Activated CD8-positive, alpha-beta memory T cell treated with anti-CD3 and anti-CD28 coated beads for 1 hour (primary cell): ENCODE measurements at places on chromosomes 13 and 19.

- DNase-seq, result no peak
These were observed 3.7 kb downstream of the ZNF136 start for GRCh38 chr19:12166626-12167025.

- DNase-seq, result no peak
These were observed 29.6 kb downstream of the CAPS start for GRCh38 chr19:5943623-5944022.

DNA sequence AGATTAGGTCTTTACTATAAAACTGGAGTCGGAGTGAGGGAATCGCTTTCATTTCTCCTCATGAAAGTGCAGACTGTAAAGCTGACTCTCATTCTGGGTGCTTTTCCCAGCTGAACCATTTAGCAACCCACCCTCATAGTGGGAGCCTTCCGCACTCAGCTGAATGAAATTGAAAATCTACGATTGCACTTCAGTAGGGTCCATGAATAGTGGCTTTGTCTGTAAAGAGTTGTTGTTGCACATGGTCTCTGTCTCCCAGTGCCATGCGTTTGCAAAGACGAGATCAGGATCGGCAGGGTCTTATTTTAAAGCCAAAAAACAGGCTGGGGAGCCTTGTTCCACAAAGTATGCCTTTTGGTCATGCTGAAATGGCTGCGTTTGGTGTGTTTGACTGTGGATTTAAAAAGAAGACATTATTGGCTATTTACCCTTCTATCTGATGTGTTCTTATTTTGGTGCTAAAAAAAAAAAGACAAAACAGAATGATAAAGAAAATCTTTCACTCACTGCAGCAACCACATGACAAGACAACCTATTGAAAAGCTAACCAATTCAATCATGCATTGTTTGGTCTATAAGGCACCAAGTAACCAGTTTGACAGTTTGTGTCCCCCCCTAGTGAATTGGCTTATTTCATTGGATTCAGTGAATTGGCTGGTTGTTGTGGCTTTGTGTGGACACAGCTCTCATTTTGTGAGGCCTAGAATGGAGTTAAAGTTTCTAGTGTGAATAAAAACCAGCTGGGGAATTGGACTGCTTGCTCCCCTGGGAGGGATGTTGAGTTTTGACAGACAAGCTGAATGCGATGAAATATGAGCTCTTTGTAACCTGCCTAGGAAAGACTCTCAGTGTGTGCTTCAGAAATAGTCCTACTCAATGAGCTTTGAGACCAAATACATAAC, 65.6 kb downstream of the ARHGAP35 start:
- no peak for DNase-seq

GRCh38 chr19:29375429-29376119, 150.2 kb upstream of the VSTM2B start:
- no peak for DNase-seq

DNA sequence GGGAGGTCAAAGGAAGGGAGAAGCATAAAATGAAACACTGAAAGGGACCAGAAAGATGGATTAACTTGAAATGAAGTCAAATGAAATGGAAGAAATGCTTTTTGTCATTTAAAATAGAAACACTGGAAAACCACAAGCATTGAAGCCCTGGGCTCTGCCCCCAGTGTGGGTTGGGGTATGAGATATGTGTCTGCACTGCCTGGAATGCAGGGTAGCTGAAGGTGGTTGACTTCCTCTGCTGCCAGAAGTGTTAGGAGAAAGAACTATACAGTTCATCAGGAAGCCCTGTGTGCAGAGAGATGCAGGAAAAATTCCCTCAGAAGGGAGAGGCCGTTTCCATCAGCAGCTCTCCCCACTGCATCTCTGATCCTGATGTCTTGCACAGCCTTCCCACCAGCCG, 69.2 kb downstream of the DHRS12 start:
- no peak for DNase-seq

- no peak for DNase-seq
These were observed 395.8 kb upstream of the GPC6 start for GRCh38 chr13:92830821-92831220.

DNA sequence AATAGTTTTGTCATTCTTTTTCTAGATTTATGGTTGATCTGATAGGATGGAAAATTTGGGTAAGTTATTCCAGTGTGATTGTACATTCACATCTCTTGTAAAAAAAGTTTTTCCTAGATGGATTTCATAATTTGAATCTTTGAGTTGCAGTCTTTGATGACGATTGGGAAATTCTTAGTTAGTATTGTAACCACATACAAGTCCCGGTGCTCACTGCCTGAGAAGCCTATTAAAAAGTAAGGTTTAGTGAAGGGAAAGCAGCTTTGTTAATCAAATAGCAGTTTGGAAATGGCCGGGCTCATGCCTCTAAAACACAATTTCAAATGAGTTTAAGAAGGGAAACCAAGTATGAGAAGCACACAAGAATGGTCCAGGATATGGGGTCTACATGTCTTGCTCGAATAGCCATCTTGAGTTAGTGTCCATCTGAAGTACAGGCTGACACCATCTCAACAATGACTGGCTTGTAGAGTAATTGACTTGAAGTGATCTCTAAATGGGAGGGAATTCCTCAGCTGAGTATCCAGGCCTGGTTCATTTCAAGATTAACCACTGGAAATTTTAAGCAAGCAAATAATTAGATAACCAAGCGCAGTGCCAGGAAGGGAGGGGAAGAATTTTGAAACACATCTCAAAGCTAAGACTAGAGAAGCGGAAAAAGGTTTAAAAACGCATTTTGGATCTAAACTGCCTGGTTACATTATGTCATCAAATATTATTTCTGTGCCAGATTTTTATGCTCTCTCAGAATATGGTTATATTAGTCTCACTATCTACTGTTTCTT, 1145.6 kb upstream of the MIR17HG start:
- DNase-seq, result no peak

- no peak for DNase-seq
These were observed 182.2 kb downstream of the LMO7 start for GRCh38 chr13:75818179-75818967.

- no peak for DNase-seq
These were observed 126.7 kb downstream of the FOXO1 start for GRCh38 chr13:40539576-40540327.

DNA sequence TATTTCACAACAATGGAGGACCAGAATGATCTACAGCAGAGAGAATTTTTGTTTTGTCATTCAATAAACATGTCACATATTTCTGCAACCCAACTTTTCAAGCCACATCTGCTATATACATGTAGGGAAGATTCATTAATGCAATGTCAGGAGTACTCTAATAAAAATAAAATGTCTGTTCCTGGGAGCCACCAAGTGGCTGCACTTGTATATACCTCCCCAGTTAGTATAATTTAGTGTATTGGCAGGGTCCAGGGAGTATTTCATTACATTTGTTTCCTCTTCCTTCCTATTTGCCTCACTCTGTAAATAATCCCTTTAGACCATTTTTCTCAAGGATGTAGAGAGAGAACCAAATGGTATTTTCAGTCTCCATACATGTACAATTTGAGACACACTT, 1169.0 kb downstream of the DIAPH3 start:
- DNase-seq, result no peak

DNA sequence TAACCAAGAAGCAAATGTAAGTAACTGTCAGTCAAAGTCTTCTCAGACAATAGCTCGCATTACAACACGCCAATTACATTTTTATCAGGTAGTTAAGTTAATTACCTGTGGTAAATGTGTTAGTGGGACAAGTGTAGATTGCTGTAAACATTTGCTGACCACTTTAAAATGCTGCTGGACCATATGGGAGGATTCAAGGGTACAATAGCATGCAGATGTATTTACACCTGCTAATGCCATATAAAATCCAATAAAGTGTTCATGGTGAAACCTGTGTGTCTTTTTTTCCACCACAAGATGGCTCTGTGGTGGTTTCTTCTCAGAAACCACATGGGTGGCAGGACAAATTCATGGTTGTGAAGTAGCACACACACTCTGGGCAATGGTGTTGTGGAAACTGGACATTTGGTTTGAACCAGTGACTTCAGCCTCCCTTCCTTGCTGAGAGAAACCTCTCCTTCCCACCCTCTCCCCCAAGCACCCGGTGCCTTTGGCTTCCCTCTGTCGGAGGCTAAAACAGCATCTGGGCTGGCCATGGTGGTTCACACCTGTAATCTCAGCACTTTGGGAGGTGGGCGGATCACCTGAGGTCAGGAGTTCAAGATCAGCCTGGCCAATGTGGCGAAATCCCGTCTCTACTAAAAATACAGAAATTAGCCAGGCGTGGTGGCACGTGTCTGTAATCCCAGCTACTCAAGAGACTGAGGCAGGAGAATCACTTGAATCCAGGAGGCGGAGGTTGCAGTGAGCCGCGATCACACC, 18.1 kb upstream of the GTF3A start:
- no peak for DNase-seq

DNA sequence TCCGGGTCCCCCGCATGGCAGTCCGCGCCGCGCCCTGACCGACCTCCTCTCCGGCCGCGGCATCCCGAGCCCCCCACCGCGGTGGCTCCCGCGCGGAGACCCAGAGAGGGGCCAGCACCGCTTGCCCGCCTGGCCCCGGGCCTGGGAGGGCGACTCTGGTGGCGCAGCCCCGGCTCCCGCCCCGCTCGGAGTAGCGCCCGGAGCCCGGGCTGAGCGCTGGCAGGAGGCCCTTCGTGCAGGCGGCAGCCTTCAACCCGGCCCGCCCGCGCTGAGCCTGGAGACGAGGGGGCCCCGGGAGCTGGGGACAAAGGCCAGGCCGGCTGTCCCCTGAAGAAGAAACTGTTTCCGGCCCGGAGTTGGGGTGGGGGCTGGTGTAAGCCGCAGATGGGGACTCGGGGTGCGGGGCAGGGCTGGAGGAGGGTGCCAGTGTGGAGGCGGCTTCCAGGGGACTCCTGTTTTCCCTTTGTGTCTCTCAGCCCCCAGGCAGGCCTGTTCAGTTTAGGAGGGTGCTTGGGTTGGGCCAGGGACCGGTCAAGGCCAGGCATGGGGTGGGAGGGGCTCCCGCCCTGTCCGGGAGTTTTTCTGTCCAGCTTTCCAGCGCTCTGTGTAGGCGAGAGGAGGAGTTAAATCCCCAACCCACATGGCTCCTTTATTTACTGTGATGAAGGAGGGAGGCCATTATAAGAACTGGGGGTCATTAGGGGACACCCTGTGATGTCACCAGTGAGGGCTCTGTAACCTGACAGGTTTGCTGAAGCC, 935 bp downstream of the LRP3 start:
- DNase-seq, result no peak

DNA sequence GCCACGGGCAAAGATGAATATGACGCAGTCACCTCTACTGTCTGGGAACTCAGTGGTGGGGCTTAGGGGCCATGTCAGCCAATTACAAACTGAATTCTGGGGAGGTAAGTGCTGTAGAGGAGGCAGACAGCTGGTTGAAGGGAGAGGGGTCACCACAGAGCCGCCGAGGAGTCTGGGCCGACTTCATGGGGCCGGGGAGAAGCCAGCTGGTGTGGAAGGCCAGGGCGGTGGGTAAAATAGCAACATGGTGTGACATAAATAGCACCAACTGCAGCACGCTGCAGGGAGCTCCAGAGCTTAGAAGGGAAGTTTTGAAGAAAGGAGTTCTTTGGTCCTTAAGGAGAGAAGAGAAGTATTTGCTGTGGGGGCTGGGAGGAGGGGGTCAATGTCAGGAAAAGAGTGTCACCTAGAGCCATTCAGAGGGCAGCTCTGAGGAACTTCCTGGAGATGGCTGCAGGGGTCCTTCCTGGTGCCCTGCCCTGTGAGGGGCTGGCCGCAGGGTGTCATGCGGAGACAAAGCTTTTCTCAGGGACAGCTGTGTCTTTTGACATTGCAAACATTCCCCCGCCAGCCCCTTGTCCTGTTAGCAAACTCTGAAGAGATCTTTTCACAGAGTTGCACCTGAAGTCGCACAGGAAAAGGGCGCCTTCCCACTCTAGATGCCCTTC, 6.4 kb downstream of the METTL21C start:
- no peak for DNase-seq

GRCh38 chr19:33296488-33296971, 5.8 kb downstream of the CEBPA start:
- DNase-seq, result no peak

- no peak for DNase-seq
These were observed 697.8 kb downstream of the DACH1 start for GRCh38 chr13:71169180-71169579.

DNA sequence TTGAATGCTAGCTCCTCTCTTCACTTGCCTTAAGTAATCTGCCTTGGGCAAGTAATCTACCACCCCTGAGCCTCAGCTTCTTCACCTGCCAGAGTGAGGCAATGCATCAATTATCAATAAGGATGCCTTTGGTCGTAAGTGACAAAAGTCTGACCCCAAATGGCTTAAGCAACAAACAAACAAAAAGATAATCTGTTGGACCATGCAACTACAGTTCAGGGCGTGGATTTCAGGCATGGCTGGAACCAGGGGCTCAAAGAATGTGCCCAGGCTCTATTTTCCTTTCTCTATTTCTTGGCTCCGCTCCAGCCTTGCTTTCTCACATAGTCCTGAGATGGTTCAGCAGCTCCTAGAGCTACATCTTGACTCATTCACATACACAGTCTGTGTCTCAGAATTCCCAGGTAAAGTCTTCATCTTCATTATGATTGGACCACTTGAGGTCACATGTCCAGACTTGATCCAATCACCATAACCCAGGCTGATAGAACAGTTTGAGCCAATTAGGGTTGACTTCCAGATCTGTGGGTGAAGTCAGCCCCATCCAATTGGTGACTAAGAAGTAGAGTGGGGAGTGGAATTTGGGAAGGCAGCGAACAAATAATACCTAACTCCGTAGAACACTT, 29.6 kb downstream of the ACSBG2 start:
- no peak for DNase-seq

GRCh38 chr13:24727731-24728601, 36.0 kb upstream of the RNF17 start:
- peak; percentile 40 for DNase-seq

- no peak for DNase-seq
These were observed 238 bp downstream of the ZNF260 start for GRCh38 chr19:36527873-36528193.

DNA sequence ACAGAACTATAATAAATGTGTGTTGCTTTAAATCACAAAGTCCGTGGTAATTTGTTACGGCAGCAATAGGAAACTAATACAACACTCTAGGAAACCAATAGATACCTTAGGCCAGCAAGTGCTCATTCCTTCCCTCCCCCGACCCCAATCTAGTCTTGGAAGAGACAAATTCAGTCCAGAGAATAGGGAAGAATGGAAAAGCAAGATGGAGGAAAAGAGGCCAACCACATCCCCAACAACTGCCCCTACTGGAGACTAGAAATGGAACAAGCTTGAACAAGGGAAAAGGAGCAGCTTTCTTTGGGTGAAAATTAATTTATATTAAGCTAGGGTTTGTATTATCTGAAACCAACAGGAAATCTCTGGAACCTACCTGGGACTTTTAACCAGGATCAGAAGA, 54.4 kb downstream of the DIAPH3 start:
- no peak for DNase-seq

- DNase-seq, result no peak
These were observed 2.8 kb upstream of the FOSB start for GRCh38 chr19:45464852-45465441.

GRCh38 chr13:111247552-111247951, 72.9 kb upstream of the TEX29 start:
- no peak for DNase-seq

DNA sequence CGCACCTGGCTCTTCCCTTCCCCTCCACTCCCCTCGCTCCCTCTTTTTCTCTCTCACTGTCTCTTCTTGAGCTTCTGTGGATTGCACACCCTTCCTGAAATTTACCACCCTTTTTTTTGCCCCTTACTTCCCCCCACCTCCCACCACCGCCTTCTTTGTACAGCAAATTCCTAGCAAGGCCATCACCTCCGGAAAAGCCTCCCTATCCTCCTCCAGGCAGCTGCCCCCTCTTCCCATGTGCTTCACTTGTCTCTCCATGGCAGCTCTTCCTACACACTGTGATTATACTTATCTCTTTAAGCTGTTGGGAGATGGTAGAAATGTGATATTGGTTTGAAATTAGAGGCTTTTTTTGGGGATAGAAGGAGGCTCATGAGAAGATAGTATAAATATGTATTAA, 28.3 kb upstream of the KCTD4 start:
- DNase-seq, result no peak
